ENCODE measurements at places on chromosomes 13 and 19.

GRCh38 chr19:27972291-27973040, 1240.5 kb downstream of the UQCRFS1 start:
- DNase-seq, result no peak

DNA sequence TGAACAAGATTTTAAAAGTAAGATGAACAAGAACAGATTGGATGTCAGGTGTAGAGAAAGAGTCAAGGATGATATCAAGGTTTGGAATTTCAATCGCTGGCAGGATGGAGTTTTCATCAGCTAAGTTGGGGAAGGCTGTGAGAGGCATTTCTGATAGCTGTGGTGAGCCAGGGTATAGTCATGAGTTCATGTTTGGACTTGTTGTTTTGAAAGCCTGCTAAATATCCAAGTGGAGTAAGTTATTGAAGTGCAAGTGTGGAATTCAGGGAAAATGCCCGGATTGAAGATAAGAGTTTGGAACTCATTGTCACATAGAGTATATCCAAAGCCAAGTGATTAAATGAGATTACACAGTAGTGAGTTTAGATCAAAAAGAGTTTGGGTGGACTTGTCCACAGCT, 11.0 kb upstream of the EPSTI1 start:
- DNase-seq, result no peak

DNA sequence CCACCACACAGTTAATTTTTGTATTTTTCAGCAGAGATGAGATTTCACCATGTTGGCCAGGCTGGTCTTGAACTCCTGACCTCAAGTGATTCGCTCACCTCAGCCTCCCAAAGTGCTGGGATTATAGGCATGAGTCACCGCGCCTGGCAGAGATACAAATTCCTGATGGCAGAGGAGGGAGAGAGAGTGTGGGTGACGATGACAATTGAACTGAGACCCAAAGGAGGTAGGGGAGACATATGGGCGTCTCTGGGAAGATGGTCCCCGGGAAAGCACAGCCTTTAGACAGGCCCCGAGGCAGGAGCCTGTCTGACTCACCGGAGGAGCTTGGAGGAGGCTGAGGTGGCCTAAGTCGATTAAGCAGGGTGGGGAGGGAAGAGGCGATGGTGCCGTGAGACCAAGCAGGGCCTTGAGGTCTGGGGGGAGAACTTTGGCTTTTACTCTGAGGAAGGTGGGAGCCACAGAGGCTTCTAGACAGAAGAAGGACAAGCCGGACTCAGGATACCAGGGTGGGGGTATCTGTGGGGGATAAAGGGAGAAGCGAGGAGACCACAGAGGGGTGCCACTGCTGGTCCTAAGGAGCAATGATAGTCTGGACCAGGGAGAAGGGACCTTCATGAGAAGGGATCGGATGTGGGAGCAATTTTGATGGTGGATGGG, 38.2 kb downstream of the ARRDC2 start:
- DNase-seq, result no peak

DNA sequence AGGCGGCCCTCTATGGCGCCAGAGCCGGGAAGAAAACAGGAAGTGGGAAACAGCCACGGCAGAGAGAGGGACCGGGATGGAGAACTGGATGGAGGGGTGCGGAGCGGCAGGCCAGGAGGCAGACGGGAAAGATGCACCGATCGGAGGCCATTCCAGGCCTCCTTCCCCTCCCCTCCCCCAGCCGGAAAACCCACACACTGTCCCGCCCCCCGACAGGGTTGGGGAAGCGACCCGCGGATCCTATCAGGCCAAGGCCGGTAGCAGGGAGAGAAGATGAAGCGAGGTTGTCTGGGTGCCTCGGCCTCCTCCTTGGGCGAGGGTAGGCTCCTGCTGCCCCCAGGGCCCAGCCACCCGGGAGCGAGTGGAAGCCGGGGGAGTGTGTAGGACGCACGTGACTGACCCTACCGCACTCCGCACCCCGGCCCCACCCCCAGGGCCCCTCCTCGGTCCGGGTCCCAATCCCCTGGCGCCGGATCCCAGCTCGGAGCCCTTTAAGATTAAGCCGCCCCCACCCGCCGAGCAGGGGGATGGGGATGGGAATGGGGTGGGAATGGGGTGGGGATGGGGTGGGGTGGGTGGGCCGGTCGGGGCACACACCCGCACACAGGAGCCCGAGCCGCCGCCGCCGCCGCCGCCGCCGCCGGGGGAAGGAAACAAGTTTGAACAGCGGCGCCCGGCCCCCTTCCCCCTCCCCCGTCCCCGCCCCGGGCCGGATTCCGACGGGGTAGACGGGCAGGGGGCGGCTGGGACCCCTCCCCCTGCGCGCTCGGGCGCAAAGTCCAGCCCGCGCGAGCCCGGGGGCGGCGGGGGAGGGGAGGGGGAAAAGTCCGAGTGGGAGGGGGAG, 1.5 kb downstream of the ERF start:
- DNase-seq, result no peak

DNA sequence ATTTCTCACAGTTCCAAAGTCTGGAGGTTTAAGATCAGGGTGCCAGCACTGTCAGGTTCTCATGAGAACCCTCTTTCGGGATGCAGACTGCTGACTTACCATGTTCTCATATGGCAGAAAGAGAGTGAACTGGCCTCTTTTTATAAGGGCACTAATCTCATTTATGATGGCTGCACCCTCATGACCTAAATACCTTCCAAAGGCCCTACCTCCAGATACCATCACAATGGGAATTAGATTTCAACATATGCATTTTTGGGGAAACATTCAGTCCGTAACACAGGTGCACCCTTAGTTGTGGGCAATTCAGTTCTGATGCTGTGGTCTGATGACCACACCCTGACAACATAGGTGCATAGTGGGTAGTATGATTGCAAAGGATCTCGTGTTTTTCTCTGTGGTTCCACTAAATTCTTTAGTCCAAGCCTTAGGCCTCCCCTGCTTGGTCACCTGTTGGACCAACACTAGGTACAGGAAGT, 33.3 kb downstream of the GARRE1 start:
- no peak for DNase-seq

DNA sequence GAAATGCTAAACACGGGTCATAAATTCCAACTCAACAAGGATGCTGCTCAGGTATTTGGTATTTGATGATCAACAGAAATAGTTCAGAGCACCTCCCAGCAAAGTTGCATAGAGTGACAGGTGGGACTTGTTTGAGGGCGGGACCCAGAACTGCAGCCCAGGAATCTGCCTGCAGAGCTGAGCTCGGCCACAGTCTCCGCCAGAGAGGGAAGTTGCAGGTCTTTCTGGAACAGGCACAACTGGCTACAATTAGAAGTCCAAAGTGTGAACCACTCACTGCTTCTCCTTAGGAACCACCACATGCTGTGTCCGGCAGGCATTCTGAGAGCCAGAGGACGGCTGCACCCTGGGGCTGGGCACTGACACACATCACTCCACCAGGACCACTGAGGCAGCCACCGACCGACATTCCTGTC, 1.1 kb downstream of the SLC15A1 start:
- DNase-seq, result no peak

DNA sequence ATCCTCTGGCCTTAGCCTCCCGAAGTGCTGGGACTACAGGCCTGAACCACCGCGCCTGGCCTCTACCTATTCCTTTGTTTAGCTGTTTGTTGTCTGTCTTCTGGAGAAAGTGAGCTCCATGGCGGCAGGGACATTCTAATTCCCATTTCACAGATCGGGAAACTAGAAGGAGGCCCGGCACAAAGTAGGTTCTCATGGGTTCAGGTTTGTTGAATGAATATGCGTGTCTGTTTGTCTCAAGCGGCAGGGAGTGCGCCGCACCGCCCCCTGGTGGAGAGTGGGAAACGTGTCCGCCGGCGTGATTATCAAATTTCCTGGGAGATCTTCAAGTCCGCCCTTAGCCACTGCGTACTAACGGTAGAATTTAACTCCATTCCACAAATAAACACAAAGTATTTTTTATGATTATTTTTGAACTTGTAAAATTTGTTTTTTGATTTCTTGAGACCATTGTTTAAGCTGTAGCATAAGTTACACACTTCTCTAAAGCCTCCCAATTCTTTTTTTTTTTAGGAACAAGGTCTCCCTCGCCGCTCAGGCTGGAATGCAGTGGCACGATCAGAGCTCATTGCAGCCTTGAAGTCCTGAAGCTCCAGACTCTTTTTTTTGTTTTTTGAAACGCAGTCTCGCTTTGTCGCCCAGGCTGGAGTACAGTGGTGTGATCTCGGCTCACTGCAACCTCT, 8.9 kb upstream of the CCDC9 start:
- DNase-seq, result no peak

GRCh38 chr13:102993348-102993747, 72.9 kb downstream of the SLC10A2 start:
- no peak for DNase-seq

- DNase-seq, result no peak
These were observed 573.7 kb downstream of the IRS2 start for GRCh38 chr13:109212650-109213049.

DNA sequence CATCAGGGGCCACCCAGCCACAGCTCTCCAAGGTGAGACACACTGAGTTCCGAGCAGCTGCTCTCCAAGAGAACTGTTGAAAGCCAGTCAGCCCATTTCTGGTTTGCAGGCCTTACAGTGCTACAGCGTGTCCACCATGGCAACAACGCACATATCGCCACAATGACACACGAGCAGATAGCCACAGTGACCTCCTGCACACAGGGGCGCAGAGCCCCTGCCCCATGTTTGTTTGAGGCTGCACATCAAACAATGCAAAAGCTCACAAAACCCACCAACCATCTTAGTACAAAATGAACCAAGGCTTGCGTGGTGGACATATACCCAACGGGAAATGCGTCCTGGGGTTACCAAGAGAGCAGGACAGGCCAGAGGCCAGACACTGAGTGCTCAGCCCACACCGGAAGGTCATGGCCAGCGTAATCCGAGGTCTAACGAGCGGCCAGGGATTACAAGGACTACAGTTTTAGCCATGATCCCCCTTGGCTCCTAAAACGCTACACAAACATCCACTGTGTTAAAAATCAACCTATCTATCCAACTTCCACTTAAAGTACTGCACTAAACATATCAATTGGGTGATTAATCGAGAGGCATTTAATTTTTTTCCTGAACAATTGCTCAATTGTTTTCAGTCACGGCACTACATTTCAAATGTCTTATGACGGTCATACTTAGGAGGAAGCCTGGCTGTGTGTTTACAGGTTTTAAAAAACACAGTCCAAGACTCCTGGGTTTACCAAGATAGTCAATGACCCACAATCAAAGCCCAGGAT, 56.0 kb downstream of the STK24 start:
- no peak for DNase-seq

DNA sequence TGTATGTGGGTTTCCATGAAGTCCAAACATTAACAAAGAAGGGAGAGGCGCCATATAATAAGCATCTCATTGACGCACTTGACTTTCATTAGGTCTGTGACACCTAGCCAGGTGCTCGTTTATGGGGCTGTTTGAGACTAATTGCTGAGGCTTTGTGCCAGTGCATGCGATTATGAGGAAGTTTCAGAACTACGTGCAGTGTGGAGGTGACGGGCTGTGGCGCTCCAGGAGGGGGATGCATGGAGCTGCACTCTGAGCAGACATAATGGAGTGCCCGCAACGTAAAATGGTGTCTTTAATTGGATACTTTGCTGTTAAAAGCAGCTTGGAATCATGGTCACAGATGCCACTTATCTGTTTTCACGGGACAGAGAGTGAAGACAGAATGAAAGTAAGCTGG, 223.2 kb downstream of the FGF9 start:
- DNase-seq, result no peak

- DNase-seq, result no peak
These were observed 888.6 kb downstream of the DIAPH3 start for GRCh38 chr13:59274958-59275727.

DNA sequence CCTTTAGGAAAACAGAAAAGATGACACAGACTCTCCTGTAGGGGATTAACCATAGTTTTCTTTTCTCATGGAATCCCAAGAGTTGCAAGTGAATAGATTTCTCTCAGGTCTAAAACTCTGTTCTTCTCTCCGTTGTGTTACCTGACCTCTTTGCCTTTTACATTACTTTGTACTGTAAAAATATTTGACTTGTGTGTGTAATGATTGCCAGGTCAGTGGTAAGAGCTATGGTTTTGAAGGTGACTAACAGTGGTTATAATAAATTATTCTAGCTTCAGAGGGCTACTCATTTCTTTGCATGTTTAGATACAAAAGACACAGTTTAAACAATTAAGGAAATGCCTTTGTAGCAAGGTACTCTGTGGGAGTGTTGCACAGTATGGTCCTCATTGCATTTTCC, 23.0 kb upstream of the PSG2 start:
- no peak for DNase-seq

- no peak for DNase-seq
These were observed 8.4 kb upstream of the SLC7A10 start for GRCh38 chr19:33234092-33234491.

DNA sequence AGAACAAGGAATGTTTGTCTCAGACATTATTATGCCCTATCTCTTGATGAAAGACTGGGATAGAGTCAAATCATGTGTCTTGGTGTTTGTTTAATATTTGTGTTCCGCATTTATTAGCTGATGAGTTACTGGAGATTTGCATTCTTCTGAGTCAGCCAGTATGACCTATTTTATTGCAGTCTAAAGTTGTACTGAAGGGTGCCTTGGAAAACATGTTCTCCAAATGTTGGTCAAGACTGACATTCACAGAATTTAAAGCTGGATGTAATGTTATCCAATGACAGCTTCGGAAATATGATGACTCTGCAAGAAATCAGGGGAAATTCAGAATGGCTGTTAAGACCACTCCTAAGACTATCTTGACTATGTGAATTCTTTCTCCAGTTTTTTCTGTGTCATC, 134.0 kb downstream of the KCNRG start:
- DNase-seq, result no peak

DNA sequence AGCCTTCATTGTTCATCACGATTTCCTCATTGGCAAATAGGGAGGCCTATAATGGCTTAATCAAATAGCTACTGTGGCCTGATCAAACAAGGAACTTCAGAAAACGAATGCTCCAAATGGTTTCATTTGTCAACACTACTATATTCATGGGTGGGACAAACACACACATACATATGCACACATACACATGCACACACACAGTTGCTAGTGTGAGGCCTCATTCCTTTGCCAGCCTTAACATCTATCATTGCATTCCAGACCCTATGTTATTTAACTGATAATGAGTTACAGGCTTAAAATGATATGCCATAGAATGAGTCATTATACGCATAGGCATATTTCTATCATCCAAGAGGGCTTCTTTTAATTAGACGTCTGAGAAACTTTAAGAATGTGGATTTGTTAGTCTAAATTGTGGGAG, 140.2 kb downstream of the KLF5 start:
- DNase-seq, result no peak

DNA sequence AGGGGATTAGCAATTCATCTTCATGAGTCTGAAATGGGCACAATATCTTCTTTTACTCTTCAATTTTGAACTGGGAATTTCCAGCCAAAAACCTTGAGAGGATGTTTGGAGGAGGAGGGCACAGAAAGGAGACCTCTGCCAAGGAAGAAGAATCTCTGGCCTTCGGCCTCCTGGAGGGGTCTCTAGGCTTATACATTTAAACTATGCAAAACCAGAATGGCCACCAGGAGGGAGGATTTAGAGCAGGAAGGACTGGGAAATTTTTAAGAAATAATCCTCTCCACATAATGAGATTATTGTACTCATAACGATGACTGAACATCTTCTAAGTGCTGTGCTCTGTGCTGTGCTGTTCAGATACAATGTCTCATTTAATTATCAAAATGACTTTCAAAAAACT, 325.9 kb downstream of the NDFIP2 start:
- DNase-seq, result no peak
